ENCODE measurements at places on chromosomes 4 and X.

DNA sequence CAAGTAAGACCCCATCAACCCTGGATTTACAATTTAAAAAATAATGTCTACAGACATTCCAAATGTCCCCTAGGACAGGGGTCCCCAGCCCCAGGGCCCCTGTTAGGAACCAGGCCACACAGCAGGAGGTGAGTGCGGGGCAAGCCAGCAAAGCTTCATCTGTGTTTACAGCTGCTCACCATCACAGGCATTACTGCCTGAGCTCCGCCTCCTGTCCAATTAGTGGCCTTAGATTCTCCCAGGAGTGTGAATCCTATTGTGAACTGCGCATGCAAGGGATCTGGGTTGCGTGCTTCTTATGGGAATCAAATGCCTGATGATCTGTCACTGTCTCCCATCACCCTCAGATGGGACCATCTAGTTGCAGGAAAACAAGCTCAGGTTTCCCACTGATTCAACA lies 146.1 kb downstream of the ATP10D start:
- DNase-seq, result no peak

- no peak for DNase-seq
Observed at GRCh38 chrX:13786048-13786447, 30.8 kb downstream of the GPM6B start.

DNA sequence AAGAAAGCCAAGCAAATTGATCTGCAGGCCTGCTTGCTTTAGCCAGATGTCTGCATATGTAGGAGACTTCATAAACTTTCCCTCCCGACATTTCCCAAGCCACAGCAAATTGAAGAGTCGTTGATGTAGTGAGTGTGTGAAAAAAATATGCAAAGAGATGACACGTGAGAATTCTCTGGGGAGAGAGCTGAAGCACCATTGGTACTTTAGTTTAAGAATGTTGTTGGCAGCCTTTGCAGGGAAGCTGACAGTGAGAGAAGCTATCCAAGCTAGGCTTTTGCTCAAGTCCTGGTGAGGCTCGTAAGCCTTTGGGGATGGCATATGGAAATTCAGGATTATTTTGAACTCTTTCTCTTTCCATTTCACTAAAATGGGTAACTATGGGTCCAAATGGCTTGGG lies 87.5 kb downstream of the GLRA2 start:
- DNase-seq, result no peak

DNA sequence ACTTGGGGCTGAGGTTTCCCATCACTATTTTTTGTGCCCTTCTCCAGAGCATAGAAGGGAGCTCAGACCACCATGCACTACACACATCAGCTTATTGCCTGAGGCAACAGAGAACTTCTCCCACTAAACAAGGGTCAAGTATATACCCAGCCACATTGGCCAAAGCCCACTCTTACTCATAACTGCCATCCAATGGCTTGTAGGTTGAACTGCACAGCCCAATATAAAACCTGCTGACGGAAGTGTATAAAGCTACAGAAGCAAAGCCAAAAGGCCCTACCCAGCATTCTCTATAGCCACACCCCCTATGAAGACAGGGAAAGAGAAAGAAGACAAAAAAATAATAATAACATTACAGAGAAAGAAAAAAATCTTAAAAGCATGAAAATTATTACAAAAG lies 139.7 kb downstream of the LRBA start:
- DNase-seq, result no peak

- no peak for DNase-seq
Observed at GRCh38 chr4:118989098-118990080, 100.7 kb downstream of the SYNPO2 start.

- DNase-seq, result no peak
Observed at GRCh38 chr4:5237086-5237660, 185.9 kb downstream of the STK32B start.

DNA sequence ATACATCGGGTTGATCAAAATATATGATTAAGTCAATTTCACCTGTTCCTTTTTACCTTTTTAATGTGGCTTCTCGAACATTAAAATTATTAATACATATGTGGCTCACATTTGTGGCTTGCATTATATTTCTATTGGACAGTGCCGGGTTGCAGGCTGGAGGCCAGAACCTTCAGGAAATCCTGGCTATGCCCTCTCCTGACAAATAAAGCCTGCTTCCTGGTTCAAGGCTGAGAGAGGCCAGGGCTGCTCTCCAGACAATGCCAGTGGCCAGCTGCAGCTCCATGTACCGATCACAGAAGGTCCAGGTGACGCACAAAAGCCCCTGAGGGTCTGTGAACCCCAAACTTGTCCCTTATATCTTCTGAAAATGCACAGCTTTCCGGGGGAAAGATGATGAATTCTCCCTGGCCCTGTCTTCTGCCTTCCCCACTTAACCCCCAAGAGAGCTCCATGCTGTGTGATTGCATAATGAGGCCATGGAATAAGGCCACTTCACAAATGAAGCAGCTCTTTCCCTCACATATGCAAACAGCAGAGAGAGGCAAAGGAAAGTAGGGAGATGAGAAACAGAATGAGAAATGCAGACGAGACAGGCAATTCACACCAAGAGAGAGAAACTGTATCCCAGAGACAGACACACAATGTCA lies 241.2 kb downstream of the BCOR start:
- no peak for DNase-seq

- DNase-seq, result no peak
Observed at GRCh38 chr4:6225469-6225868, 25.1 kb upstream of the JAKMIP1 start.

GRCh38 chr4:114512595-114513295 lies 85.9 kb upstream of the UGT8 start:
- no peak for DNase-seq

GRCh38 chr4:41727861-41728572 lies 20.5 kb downstream of the PHOX2B start:
- no peak for DNase-seq

GRCh38 chr4:101102114-101102742 lies 245.1 kb downstream of the PPP3CA start:
- no peak for DNase-seq

GRCh38 chr4:8674311-8674885 lies 81.8 kb downstream of the CPZ start:
- DNase-seq, result no peak

GRCh38 chr4:58734030-58734674 lies 1624.0 kb upstream of the IGFBP7 start:
- DNase-seq, result no peak

Measured in stimulated activated CD4-positive, alpha-beta T cell treated with anti-CD3 and anti-CD28 coated beads, Interleukin-12 subunit alpha, Interleukin-12 subunit beta, amount 100 ng/mL, for 48 hours (primary cell).